ENCODE measurements at places on chromosomes 3 and 15.

DNA sequence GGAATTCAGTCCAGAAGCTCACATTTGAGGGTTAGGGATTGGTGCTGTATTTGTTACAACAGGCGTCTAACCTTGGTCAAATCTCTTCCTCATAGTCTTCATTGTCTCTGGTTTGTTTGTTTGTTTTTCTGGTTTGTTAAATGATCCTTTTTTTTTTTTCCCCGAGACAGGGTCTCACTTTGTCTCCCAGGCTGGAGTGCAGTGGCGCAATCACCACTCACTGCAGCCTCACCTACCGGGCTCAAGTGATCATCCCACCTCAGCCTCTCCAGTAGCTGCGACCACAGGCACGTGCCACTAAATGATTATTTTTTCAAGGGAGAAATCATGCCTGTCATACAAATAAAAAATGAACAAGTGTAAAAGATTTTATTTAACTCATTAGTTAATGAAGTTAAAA, 14.3 kb upstream of the ADPGK start:
- DNase-seq, result no peak

GRCh38 chr15:93219859-93220420, 130.9 kb upstream of the RGMA start:
- DNase-seq, result no peak

DNA sequence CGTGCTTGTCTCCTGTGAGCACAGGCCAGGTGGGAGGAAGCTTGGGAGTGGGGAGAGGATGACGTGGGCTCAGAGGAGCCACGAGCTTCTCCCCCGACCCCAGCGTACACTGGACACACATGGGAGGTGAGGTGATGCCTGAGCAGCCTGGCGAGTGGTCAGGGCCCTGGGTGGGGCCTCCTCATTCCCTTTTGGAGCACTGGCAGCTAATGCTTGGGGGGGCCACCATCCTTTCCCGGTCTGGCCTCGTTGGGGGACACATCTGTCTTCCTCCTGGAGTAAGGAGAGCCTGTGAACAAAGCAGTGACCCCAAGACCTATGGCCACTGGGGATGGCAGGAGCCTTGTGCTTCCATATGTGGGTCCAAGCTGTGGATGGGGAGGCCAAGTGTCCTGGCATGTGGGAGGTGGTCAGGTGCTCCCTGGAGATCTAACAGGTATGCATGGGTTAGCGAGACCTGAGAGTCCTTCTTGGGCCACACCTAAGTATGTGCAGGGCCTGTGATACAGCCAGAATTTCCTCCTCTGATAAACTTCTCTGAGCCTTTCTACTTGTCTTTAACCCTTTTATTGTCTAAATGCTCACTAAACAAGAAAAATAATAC, 9.5 kb downstream of the KLF13 start:
- no peak for DNase-seq

- no peak for DNase-seq
Observed at GRCh38 chr15:71043373-71043772, 71.9 kb upstream of the THSD4 start.

- DNase-seq, result peak; percentile 27
Observed at GRCh38 chr3:134937256-134938028, 142.4 kb downstream of the EPHB1 start.

DNA sequence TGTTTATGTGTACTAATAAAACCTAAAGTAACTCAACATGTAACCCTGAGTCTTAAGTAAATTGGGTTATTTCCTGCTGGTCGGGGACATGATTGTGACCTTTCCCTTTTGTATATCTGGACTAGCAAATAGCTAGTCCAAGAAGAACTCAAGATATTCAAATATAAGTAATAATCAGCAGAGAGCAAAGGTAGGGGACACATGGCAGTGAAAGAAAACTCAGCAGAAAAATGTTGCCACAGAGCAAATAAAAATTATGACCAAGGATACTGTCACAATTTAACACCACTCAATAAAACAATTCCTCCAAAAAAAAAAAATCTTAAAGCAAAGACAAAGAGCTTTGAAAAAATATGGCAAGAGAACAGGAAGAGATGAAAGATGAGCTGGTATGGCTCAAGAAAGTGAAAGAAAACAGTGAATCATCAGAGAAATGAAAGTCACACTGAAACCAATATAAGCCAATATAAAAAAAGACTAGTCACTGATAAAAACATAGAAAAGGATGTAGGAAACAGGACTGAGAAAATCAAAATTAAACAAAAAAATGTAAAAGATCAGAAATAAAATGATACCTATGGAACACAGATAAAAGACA, 43.4 kb downstream of the HLTF start:
- DNase-seq, result no peak

DNA sequence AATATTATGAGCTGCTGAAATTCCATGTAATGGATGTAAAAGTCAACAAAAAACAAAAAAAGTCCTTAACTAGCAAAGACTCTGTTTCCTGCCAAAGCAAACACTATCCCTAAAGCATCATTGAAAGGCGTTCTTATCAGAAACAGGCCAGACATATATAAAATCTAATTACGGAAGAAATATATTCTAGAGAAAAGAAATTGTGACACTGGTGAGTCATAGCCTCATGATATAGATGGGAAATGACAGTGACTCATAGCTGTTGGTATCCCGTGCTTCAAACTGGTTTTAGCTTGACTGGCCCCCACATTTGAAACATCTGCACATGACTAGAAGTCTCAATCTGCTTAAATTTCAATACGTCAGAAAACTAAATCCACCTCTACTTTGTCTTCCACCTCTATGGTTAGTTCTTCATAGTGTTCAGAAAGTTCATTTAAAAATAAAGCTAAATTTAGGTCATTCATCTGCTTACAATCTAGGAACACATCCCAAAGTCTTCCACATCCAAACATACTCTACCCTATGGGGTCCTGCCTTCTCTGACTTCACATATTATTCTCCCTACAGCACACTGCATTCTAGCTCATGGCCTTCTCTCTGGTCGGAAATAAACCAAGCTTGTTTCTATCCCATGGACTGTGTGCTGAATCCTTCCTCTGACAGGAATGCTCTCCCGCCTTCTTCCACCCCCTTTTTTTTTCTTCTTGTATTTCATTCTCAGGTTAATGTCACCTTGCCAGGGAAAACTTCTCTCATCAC, 456.3 kb upstream of the ARRDC4 start:
- DNase-seq, result no peak

GRCh38 chr3:94064243-94064860, 1.5 kb downstream of the NSUN3 start:
- no peak for DNase-seq

DNA sequence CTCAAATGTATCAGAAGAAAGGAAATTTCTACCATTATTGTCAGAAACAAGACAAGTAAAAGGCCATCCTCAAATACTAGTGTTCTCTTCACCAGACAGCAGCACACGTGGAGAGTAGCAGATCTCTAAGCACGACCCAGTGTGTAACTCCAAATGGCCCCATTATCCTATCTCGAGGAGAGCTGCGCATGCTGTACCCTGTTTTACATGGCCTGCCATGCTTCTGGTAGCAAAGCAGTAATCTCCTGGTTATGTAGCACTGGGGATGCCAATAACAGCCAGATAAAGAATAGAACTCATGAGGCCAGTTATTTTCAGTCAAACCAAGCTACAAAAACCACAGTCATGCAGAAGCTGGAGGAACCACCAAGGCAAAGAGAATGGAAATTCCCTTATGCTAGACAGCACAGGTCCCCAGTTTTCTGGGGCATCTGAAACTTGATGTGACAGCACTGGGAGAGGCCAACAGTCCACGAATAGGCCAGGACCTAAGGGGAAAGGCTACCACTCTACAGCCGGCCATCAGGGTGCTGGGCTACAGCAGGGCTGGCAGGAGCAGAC, 73.0 kb downstream of the LIPC start:
- no peak for DNase-seq

GRCh38 chr3:57923101-57923500, 85.1 kb upstream of the FLNB start:
- no peak for DNase-seq

DNA sequence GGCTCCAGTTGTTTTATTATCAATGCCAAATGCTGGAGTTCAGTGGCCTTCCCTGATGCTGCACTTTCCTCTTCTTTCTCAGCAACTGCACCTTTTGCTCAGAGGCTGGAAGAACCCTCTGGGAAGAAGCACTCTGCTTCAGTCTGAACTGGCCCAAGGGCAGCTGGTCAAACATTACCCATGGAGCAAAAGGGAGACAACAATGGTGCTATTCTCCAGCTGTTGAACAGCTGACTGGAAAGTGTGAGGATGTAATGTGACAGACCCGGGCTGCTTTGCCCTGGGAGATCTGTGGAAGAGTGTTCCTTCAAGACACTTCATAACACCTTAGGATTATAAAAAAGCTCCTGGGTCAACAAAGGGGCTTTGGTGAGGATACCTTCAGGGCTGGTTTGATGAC, 84.9 kb downstream of the EPHB1 start:
- DNase-seq, result no peak

- DNase-seq, result no peak
Observed at GRCh38 chr3:117226932-117227331, 517.4 kb downstream of the TUSC7 start.

GRCh38 chr3:73669260-73669659, 44.5 kb upstream of the PDZRN3 start:
- no peak for DNase-seq

- no peak for DNase-seq
Observed at GRCh38 chr15:76173317-76173834, 113.6 kb downstream of the TMEM266 start.

GRCh38 chr15:74370471-74370870, 3.0 kb upstream of the CYP11A1 start:
- DNase-seq, result no peak

GRCh38 chr3:37987315-37987697, 3.3 kb upstream of the VILL start:
- no peak for DNase-seq

- DNase-seq, result no peak
Observed at GRCh38 chr3:112629425-112629824, 11.5 kb downstream of the CCDC80 start.

DNA sequence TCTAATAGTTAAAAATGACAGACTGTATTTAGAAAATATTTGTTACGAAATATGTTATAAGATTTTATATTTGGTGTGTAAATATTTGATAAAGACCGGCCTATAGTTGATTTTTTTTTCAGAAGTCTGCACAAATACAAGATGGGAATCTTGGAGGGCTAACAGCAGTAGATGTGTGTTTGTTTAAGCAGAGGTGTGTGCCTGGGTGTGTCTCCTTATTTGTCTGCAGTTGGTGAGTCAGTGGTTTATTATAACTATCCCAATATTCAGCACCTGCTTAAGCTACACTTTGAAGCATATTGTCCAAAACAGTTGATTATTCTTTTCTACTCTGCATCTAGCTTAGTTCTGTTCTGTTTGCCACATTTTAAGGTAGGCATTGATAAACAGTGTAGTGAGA, 12.4 kb downstream of the GLCE start:
- DNase-seq, result no peak

- no peak for DNase-seq
Observed at GRCh38 chr15:79430901-79431635, 1.1 kb upstream of the MINAR1 start.

Data from NCI-H2029 treated with DMSO at 0.1 percent for 48 hours (cell line).